Ureter (tissue), 1 donor: ENCODE measurements at places on chromosomes 11 and 22. TPM values are rescaled to one million over a fixed set of nuclear protein-coding genes. Genes with fewer than 3 reads are reported as not detected.

DNA sequence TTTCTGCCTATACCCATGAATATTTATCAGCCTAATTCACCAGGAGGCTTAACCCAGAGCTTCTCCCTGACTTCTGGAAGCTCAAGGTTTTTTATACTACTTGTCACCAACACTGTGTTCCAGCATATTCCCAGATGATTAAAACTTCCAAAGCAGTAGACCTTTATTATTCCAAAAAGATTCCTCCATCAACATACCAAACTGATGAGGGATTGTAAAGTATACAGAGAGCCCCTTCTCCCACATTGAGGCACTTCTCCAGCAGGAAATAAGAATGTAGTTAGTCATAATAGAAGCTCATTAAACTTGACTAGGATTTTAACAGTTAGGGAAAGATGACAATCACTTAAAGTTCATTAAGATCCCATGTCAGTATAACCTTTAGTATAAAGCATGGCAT is 51.4 kb upstream of the CEP126 start:
- no peak for DNase-seq

- no peak for DNase-seq
Observed at GRCh38 chr11:44338698-44339529, 29.0 kb upstream of the ALX4 start.

DNA sequence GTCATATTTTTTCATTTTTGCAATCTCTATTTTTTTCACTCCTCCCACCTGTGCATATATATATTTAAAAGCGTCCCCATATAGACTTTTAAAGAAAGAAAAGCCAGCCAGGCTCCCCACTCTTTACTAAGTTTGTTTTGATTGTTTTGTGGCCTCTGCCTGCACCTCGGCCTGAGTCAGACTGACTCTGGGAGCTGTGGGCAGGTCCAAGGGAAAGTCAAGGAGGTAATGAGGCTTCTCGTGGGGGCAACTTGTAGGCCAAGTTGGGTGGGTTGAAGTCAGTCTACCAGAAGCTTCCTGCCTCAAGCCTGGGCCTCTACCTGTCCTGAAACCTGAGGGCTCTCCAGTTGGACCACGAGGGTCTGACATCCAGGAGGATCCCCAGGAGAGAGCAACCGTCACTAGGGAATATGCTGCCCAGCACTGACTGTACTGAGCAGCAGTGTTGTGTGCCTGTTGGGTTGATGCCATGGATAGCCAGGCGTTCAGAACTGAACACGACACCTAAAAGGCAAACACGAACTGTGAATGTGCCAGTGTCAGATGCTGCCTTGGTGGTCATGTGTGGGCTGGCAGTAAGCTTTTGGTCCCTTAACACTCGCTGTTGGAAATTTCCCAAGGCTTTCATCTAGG is 58.8 kb downstream of the BMAL1 start:
- no peak for DNase-seq

The TBX10 gene
- total RNA-seq, result not detected

The SYT7 gene
- total RNA-seq, result 6.7 TPM

DNA sequence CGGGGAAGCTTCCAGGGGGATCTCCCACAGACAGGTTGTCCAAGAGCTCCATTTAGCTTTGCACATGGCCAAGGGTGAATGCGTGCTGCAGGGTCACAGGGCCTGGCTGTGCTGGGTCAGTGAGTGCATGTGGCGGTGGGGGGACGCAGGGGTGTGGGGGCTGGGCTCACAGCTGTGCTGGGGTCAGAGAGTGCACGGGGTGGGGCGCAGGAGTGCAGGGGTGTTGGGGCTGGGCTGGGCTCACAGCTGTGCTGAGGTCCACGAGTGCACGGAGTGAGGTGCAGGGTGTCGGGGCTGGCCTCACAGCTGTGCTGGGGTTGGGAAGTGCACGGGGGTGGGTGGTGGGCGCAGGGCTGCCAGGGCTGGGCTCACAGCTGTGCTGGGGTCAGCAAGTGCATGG is 557.7 kb downstream of the BRD1 start:
- DNase-seq, result no peak

The TUBA8 gene
- total RNA-seq, result 2.6 TPM

The EFCAB6 gene
- total RNA-seq, result 8.8 TPM

The TH gene
- 4.3 TPM for total RNA-seq

DNA sequence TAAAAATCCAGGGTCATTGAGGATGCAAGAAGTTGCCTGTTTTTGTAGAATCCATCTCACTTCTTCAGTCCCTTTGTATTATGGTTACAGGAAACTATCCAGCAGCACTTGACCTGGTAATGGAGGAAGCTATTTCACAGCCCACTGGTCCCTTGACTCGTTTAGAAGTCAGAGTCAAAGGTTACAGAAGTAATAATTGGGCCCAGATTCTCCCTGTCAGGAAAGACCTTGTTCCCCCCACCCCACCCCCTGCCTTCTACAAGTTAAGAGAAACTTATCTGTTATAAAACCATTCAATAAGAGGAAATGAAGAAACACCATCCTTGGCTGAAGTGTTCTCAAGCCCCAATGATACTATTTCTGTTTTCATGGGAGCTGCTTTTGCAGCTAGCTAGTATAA is 65.8 kb downstream of the CSTPP1 start:
- no peak for DNase-seq

GRCh38 chr22:46763051-46763705 is 728 bp downstream of the TBC1D22A start:
- peak; percentile 68 for DNase-seq

DNA sequence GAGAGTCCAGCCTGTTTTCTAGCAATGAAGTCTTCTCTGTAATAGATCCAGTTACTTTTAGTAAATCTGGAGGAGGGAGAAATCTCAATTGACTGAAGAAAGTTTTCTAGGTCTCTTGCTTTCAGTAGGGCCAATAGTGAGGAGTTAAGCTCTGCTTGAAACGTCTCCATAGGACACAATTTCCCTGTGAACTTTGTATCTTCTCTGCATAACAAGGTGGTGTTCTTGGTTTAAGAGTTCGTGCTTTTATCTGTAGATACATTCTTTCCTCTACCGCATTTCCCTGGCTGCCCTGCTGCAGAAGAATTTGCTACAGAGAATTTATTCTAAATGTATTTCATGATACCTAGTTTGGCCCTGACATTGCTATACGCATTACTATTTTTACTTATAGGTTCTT is 183.1 kb downstream of the ARHGAP42 start:
- DNase-seq, result no peak

DNA sequence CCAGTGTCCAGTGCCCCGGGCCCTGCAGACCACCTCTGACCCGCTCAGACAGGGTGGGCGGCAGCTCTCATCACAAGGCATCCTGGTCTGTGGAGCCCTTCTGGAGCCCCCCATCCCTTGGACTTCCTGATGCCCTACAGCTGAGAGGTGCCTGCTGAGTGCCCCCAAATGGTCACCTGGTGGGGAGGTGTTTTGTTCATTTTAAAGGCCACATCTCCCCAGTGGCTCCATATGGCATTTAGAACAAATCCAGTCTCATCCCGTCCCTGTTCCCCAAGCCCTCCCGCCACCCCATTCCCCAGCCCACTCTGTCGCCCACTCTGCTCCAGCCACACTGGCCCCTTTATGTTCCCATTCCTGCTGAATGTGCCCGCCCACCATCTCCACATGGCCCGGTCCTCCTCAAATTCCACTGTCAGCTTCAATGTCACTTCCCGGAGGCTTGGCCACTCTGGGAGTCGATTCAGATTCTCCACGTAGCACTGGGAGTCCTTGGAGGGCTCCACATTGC is 32.8 kb downstream of the OSBPL5 start:
- no peak for DNase-seq

DNA sequence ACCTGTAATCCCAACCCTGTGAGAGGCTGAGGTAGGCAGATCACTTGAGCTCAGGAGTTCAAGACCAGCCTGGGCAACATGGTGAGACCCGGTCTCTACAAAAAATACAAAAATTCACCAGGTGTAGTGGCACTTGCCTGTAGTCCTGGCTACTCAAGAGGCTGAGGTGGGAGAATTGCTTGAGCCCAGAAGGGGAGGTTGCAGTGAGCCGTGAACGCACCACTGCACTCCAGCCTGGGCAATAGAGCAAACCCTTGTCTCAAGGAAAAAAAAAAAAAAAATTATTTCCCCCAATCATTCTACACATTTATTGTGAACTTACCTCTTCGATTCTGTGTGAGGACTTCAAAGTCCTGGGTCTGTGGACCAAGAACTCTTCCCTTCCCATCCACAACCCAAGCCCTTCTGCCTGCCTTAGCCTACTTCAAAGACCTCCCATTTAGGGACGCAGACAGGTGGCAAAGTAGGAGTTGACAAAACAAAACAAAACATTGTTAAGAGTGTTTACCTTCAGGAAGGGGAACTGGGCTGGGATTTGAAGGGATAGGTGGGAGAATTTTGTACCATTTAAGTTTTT is 3.8 kb upstream of the WEE1 start:
- no peak for DNase-seq

The APOA4 gene
- not detected for total RNA-seq

DNA sequence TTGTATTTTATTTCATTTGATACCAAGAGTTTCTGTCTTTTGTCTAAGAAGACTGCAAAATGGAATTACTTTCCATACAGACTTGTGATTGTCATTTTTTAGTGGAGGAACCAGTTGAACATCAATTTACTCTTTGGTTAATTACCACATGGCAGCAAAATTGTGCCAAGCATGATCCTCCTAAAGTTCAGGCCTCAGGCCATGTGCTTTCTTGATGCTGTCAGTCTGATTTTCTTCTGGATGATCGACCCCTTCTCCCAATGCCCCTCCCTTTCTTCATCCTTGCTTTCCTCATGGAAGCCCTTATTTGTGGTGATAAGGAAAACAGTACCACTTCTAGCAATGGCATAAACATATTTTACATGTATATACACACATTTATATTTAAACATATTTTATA is 76.2 kb downstream of the SVIP start:
- DNase-seq, result no peak

The OVCH2 gene
- total RNA-seq, result 9.4 TPM

The ROBO3 gene
- total RNA-seq, result 27.4 TPM

The ST13 gene
- total RNA-seq, result 216 TPM

DNA sequence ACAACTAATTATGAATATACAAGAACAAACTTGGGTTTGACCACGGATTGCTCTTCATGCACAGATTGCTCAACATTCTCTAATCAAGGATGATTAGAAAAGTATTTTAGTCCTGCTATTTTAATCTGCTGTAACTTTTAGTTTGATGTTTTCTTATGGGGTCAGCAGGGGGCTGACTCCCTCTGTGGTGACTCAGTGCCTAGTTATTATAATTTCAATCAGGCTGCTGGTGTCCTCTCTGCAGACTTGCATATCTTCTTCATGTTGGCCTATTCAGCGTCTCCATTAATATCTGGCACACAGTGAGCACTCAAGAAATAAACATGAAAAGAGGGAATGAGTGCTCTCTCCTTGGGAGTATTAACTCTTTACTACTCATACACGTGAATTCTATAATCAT is 223.8 kb upstream of the DDI1 start:
- no peak for DNase-seq

The OR8U1 gene
- total RNA-seq, result not detected

DNA sequence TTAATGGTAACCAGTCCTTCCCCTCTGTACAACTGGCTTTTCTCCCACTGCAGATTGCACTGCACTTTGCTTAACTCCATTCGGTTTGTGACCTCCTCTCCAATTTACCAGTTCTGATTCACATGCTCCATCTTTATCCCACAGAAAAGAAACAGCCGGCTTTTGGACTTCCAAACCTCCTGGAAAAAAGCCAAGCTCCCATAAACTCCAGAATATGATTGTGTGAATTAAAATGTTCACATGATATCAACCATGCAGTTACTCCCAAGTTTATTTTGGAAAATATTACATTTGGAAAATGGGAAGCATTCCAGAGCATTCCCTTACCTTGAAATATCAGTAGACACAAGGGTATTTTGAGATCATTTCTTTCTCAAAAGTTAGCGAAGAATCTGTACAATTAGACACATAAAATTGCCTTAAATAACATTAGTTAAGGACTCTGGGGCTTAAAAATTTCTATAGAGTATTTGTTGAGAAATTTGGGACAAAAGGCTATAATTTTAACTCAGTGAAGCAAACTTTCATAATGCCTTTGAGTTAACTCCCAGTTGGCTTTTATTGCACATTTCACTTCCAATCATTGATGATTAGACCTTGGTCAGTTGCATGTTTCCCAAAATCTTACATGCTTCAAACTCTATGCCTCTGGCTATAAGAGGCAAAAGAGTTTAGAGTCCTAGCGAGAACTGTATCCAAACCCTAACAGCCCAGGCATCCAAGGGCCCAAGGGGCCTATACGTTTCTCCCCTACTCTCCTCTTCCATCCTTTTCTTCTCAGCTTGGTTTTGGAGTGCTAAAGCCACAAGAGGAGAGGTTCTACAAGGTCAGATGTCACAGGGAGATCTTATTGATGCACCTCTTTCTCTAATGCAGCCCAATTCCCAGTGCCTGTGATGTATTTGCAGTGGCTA is 23.6 kb upstream of the TMEM135 start:
- no peak for DNase-seq

DNA sequence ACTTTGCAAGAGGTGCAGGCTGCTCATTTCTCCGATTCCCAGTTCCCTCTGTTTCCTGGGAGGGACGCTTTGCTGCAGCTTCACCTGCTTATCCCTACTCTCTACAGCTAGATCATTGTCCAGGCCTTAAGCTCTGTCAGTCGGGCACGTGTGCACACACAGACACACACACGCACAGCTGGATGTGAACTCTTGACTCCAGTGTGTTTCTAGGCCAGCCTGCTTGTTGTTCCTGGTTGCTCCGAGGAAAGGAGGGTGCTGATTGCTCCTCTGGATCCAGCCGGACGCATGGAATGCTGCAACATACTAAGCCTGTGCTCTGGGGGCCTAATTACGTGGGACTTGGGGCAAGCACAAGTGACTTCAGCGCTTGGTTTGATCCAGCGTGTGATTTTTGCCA is 19.7 kb downstream of the ZNRF3 start:
- DNase-seq, result no peak
